ENCODE measurements at places on chromosomes 11 and 22. TPM values are rescaled to one million over a fixed set of nuclear protein-coding genes. Genes with fewer than 3 reads are reported as not detected.

Gene OR51B2
- not detected for total RNA-seq

Gene UPK3A
- total RNA-seq = not detected

Gene HEPACAM
- total RNA-seq = 0.14 TPM

Gene SCARF2
- 39.9 TPM for total RNA-seq

Gene SCUBE1
- total RNA-seq = 0.82 TPM

Gene OR52E8
- total RNA-seq = not detected

Gene FOLR3
- 0.34 TPM for total RNA-seq

- no peak for DNase-seq
Measured at GRCh38 chr11:126772267-126772666, 228.3 kb downstream of the KIRREL3 start.

DNA sequence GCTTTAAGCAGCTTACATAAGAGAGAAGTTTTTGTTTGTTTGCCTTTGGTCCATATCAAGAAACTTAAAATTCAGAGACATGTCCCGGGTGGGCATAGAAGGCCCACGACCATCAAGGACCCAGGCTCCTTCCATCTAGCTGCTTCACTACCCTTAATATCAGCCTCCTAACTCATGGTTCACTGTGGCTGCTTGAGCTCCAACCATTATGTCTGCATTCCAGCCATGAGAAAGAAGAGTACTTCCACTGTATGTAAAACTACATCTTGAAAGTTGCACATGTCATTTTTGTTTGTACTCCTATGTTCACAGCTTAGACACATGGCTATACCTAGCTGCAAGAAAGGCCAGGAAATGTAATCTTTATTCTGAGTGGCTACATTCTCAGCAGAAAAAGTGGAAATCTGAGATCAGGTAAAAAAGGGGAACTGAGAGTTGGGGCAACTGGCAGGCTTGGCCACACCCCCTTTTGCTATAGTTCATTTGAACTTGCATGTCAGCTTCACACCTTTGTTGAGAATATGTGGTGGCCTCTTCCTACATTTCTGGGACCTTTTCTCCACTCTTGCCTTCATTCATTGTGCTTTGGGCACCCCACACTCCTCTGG, 81.3 kb upstream of the TP53I11 start:
- no peak for DNase-seq

GRCh38 chr11:92300876-92301275, 76.3 kb downstream of the FAT3 start:
- DNase-seq = no peak

DNA sequence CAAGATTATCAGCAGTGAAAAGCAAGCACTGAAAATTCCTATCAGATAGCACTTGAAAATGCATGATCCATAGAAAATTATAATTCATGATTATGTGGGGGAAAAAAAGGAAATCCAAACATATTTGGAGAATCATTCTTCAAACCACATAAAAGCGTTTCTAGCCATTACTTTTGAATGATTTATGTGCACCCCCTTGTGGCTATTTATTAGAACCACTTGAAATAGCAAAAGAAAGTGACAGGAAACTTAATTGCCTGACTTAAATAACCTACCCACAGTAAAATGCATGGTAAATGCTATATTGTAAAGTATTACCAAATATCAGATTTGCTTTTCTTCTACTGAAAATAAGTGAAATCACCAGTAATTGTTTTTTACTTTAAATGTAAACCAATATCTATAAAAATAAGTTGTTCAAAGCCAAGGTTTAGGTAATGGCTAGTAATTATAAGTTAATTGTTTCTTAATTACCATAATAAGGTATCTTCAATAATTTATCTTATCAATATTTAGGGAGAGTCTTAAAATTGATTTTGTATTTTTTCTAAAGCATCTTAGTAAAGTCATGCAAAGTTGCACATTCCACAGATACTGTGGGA, 168.5 kb downstream of the ARHGAP42 start:
- no peak for DNase-seq

GRCh38 chr11:111976767-111977145, 39.6 kb downstream of the DIXDC1 start:
- DNase-seq = no peak

DNA sequence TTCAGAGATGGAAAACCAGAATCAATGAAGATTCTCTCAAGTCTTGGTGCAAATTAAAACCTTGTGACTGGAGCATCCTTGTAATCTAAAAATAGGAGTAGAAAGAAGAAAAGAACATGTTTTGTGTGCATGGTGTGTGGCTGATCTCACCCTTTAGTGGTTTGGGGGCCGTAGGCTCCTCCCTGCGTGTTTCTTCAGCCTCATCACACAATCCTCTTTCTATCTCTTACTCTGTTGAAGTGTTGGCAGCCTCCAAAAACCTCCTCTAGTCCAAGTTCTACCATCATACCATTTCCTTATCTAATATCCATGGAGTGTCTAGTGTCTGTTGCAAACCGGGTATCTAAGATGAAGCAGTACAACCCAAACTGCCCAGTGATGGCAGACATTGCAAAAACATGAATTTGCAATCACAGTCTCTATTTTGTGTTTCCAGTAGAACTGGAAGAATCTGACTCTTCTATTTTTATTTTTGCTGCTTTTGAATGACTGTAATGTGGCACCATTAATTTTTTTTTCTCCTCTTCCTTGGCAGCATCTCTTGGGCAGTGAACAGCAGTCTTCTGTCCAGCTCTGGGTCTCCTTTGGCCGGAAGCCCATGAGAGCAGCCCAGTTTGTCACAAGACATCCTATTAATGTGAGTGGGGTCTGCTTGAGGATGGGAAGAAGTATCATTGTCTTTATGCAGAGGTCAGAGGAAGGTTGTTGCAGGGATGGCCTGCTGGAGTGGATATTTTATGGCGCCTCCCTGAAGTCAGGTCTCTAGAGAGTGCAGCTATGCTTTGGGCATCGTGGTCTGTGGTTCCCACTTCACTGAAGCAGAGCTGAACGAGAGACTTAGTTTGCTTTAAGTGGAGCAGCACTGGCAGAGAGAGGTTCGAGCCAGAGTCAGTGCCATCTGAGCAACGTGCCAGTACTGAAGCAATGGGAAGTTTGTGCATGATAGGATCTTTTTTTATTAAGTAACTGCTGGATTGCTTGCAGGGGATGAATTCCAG, 60.0 kb upstream of the SORL1-AS1 start:
- DNase-seq = no peak

- no peak for DNase-seq
Measured at GRCh38 chr11:115133475-115134209, 370.6 kb downstream of the CADM1 start.

DNA sequence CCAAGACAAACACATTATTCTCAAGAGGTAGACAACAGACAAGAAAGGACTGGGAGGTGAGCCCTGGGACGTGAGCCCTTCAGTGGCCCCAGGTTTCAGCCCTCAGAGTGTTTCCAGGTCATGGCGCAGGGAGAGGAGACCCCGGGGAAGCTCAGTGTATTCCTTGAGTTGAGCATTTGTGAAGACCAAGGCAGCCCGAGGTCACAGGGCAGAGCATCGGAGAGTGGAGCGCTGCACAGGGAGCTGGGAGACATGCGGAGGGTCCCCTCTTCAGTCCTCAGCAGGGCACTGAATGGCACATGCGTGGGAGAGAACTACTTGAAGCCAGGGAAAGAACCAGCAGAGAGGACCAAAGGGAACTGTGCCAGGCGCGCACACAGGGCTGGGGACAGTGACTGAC, 11.7 kb downstream of the KRTAP5-6 start:
- DNase-seq = no peak

- no peak for DNase-seq
Measured at GRCh38 chr22:28958611-28959010, 75.2 kb downstream of the ZNRF3 start.

DNA sequence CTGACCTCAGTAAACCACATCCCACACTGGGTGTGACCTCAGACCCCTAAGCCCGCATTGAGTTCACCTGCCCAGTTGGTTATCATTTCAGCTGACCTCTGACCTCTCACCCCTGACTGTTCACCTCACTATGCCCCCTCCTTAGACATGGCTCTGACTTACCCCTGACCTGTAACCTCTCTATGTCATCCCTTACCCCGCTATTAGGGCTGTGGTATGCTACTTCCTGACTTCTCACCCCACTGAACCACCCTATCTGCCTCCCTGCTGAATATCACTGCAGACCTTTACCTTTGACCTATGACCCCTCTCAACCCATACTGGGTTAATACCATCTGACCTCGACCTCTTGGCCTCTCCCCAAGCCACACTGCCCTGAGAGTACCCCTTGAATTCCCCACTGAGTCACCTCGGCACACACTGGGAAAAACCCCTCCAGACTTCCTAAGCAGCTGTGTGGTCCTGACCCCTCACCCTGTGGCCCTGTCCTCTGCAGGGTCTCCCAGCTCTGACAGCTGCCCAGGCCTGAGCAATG, 8.3 kb downstream of the PLCB3 start:
- DNase-seq = no peak

GRCh38 chr22:48112687-48113521, 1350.5 kb downstream of the TBC1D22A start:
- DNase-seq = no peak

GRCh38 chr11:30789270-30789669, 203.1 kb upstream of the MPPED2 start:
- peak; percentile 47 for DNase-seq

- DNase-seq = no peak
Measured at GRCh38 chr11:14460147-14460546, 39.5 kb downstream of the COPB1 start.

- DNase-seq = peak; percentile 62
Measured at GRCh38 chr11:65329944-65330403, 3.7 kb upstream of the DPF2 start.

DNA sequence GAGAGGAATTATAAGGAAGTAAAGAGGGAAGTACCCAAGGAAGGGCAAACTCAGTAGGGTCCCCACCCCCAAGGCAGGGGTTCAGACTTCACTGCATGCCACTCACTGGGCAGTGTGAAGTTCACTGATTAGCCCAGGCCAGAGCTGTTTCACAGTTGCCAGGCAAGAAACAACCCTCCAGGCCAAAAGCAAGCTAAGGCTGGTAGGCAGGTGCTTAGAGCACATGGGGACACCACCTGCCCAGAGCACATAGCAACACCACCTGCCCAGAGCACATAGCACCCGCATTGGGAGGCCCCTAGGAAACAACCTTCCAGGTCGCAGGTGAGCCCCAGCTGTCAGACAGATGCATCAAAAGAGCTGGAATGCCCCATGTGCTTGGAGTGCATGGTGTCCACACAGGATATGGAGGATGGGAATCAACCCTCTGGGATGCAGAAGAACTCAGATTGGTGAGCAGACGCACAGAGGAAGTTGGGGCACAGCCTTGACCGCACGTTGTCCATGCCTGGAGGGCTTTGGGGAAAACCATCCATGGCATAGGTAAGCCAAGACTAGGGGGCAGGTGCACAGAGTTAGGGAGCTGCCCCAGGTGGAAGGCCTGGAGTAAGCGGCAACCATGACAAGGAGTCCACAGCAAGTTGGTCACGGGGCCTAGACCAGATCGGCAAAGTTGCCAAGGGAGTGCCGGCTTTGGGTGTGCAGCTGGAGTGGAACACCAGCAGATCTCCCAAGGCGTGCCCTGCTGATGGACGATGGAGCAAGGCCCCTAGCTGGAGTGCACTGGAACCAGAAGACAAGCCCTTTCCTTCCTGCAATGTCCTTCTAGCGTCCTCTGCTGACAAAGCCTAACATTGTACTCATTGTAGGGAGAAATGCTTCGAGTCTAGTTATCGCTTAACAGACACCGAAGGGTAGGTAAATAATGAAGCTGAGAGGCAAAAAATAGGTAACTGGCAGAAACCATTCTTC, 7.8 kb upstream of the TMEM216 start:
- DNase-seq = no peak
